Brain (organoid and tissue), 16 donors: ENCODE measurements at places on chromosomes 5 and 9.

DNA sequence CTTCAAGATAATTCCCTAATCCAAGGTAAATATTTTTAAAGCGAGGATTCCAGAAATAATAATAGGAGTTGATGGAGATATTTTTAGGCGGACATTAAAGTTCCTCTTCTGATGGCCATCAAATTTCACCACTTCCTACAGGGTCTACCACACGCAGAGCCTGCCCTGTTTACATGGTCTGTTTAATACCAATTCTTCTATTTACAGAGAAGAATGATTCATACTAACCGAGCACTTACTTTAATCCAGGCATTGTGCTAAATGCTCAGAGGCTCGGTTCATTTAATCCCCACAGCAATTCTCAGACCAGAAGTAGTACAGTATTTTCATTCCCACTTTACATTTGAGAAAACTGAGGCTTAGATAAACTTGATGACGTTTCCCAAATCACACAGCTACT, 3.0 kb upstream of the ITGA1 start:
- no peak for DNase-seq

DNA sequence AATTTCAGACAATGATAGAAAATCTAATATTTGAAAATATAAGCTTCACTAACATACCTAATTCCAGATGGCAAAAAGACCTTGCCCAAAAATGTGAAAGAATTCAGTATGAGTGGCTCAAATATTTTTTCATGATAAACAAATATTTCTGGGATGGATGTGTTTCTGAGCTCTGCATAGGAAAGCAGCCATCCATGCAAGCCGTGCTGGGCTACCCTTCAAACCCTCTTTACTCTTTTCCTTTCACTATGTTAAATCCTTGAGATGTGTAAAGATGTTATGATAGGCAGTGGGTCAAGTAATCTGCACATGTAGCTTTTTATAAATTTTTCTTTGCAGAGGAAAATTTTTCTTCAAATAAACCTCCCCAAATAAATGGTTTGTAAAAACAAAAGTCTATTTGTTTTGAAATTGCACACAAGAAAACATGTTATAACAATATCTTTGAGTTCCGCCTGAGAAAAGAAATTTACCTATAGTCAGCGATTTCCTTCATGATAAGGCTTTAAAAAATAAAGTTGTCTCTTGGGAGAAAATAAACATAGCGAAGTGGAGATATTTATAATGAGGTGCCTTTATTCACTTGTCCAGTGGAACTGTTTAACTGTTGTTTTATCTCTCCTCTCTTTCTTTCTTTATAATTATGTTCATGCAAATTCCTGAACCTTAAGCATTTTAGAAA, 154.3 kb upstream of the PITX1 start:
- no peak for DNase-seq

- no peak for DNase-seq
These were observed 78.6 kb upstream of the KLF9 start for GRCh38 chr9:70493029-70493428.

GRCh38 chr5:97591781-97592180, 408.7 kb upstream of the RIOK2 start:
- DNase-seq, result no peak

GRCh38 chr9:78146241-78146640, 89.6 kb upstream of the CEP78 start:
- DNase-seq, result peak; percentile 20

- DNase-seq, result no peak
These were observed 8.2 kb downstream of the HEXB start for GRCh38 chr5:74693191-74693590.
